HepG2 (cell line): ENCODE measurements at places on chromosomes 2 and 18.

GRCh38 chr2:232925153-232925820, 55.2 kb downstream of the SNORC start:
- DNase-seq = no peak

- peak; percentile 62 for DNase-seq
Measured at GRCh38 chr2:146734042-146734820, 1110.6 kb upstream of the ACVR2A start.

DNA sequence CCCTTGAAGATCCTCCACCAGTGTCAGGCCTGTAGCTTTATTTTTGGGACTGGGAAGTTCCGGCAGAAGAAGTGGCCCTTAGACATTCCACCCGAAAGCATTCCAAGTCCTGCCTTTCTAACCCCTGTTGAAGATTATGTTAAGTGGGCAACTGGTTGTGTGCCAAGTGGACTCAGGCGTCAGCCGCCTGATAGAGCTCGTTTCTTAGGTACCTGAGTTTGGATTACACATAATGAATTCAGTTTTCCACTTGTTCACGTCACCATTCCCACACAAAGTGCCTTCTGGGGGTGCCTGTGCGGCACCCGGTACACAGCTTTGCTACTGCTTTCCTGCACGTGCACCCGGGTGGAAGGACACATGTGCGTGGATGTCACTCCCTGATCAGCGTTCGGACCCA, 156.5 kb downstream of the PTGR3 start:
- no peak for DNase-seq

- DNase-seq = no peak
Measured at GRCh38 chr2:109497911-109498870, 115.6 kb downstream of the SEPTIN10 start.

GRCh38 chr2:136034629-136035028, 49.2 kb upstream of the DARS1 start:
- DNase-seq = no peak

GRCh38 chr2:143029141-143029540, 100.1 kb upstream of the ARHGAP15 start:
- no peak for DNase-seq

DNA sequence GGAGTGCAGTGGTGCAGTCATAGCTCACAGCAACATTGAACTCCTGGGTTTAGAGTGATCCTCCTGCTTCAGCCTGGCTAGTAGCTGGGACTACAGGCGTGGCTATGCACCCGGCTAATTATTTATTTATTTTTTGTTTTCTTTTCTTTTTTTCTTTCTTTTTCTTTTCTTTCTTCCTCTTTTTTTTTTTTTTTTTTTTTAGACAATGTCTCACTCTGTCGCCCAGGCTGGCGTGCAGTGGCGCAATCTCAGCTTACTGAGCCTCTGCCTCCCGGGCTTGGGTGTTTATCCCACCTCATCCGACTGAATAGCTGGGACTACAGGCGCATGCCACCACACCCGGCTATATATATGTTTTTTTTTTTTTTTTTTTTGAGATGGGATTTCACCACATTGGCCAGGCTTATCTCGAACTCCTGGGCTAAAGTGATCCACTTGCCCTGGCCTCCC, 1.4 kb upstream of the ANXA4 start:
- peak; percentile 72 for DNase-seq

- no peak for DNase-seq
Measured at GRCh38 chr2:191065785-191066184, 51.8 kb upstream of the STAT1 start.

DNA sequence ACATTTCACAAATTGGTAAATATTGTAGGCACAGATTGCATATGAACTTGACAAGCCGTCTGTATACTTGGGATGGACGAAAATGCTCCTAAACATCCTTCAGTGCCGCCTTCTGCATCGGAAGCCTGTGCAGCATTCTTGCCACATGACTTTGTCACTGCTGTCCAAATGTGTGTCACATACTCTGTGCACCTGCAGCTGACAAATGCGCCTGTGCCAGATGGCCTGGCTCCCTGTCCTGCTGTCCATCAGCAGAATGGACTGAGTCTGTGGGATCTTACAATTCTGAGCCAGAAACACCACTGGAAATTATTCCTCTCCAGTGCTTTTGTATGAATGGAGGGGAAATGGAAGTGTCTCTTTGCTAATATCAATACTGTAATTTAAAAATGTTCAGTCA, 89.9 kb downstream of the DCDC2C start:
- DNase-seq = no peak

- no peak for DNase-seq
Measured at GRCh38 chr2:128787616-128788015, 468.9 kb upstream of the HS6ST1 start.

GRCh38 chr18:59005262-59005661, 134.4 kb upstream of the SEC11C start:
- no peak for DNase-seq

GRCh38 chr2:231640241-231640640, 47.6 kb downstream of the TEX44 start:
- no peak for DNase-seq

DNA sequence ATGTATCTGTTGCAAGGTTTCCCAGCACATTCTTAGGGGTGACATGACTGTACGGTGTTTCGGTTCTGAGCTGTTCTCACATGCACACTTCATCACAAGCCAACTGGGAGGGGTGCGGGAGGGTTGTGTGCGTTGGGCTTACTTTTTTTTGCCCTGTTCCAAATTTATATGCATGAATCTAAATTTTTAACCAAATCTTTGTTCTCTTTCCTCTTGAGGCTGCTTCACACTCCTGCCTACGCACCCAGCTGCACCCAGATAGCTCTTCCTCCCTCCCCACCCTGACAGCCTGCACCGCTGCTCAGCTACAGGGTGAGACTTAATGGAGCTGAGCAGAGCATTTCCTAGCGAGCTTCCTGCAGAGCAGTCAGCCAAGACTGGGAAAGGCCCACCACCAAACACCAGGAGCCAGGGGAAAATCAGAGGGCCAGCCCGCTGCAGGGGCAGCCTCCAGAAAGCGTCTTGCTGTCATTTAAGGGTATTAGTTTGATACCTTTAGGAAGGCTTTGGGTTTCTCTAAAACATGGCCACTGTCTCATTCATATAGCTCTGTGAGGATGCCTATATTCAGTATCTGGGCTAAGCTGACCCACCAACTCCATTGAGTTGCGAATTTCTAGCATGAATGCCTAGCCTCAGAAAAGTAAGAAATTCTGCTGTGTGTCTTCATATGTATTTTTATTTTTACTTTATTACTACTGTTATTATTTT, 84.5 kb downstream of the POU3F3 start:
- DNase-seq = no peak

DNA sequence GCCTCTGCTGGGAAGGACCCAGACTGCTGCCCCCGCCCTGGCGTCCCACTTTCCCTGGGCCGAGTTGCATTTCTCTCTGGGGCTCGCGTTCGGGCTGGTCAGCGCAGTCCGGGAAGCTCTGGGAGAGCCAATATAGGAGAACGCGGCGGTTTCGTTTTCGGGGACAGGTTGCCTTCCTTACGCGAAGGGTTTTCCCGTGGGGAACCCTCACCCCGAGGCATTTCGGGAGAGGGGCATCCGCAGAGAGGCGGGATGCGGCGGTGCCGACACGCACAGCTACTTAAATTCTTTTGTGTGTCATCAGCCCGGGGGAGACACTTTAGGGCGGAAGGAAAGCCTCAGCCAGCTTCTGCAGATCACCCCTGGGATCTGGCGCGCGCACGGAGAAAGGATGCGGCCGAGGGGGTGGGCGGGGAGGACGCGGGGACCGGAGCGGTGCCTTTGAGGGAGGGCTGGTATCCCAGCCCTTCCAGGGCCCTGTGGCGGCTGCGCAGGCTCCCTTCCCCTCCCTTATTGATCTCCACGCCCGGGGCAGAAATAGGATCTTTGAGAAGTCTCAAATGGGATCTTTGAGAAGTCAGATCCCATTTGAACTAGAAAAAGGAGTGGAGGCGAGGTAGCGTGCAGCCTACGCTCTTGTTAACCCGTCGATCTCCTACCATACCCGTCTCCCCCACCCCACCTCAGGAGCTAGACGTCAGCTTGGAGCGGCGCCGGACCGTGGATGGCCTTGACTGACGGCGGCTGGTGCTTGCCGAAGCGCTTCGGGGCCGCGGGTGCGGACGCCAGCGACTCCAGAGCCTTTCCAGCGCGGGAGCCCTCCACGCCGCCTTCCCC, 1.2 kb downstream of the GATA6 start:
- DNase-seq = peak; percentile 13

DNA sequence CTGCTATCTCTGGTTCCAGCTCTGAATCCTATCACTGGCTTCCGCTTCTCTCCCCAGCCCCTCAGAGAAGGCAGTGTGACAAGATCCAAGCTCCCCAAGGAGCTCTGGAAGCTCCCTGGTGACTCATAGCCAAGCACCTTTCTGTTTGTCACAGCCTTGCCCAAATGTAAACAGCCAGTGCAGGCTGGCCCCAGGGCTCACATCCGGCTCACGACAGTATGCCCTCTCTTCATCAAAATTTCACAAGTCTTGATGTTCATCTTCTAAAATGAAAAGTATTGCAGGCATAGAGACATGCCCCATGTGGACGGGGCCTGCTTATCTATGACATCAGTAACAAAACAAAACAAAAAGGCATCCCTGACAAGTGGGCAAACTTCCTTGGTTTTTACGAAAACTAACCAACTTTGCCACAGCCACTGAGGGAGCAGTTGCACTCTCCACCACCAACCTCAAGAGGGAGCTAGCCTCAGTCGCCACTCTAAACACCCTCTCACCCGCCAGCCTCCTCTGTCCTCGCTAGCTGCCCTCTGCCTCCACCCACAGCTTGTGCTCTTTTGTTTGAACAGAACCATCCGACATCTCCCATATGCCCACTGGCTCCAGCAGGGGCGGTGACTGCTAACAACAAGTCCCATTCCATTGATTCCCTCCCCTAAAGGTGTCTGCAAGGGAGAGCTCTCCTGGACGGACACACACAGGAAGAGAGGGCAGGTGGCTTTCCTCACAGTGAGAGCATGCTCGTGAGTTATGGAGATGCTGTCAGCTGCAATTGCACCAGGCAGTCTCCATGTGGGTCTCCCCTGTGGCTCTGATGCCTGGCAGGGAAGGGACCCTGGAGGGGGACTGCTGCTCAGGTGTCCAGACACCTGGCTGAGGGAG, 71.0 kb upstream of the DAPL1 start:
- DNase-seq = peak; percentile 63

DNA sequence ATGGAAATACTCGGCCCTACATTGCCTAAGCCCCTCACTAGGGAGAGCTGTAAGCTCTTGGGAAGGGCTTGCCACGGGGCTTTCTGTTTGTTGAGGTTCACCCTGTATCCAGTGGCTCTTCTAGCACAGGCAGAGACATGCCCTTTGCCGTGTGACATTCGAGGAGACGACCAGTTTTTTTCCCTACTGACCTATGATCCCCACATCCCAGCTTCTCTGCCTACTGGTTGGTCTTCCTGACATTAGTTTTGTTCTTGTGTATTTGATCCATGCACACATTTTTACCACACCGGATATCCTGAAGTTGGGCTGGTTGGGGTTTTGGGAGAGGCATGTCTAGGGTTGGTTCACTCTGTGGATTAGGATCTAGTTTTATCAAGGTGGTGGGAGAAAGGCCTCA, 69.3 kb downstream of the NPAS2 start:
- no peak for DNase-seq

DNA sequence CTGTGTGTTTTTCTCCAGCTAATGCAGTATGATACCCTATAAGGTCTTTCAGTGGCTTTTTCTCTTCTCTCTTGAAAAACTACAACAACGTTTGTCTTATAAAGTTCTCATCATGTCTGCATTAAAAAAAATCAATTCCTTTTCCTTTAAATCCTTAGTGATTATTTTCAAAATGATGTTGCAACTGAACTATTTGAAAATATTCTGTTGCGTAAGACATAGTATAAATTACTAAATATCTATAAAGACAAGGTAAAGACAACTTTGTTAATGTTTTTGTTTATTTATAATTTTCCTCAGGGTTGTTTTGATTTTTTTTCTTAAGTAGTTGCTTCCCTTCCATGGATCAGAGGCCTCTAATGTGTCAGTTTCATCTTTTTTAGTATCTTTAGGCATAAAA, 21.2 kb downstream of the PARD3B start:
- DNase-seq = no peak

- no peak for DNase-seq
Measured at GRCh38 chr2:25639131-25639530, 34.2 kb downstream of the DTNB start.

DNA sequence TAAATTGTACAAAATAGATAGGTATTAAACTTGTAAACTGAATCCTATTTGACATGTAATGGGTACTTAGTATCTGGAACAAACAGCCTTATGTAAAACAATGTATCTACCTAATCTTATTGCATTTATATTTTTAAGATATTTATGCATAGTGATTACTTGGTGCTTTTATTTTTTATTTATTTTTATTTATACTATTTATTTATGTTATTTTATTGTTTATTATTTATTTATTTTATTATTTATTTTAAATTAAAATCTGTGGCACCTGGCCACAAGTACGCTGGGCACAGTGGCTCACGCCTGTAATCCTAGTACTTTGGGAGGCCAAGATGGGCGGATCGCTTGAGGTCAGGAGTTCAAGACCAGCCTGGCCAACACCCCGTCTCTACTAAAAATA, 26.9 kb downstream of the MRO start:
- no peak for DNase-seq

DNA sequence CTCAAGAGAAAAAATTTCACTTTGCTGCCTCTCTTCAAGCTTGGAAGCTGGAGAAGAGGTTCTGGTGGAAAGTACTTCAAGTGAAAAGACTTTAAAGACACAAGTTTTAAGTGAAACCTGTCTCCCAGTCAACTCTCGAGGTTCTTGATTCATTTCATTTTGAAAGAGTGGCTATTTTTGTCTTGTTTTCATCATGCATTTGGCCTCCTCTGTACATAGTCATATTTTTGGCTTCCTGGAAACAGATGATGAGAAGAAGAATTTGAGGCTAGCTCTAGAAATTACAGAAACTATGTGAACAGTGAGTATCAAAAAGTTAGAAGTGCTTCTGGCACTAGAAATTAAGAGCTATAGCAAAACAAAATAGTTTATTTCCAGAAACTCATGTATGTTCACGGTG, 124.8 kb downstream of the DTNA start:
- DNase-seq = no peak

- no peak for DNase-seq
Measured at GRCh38 chr2:221501210-221501882, 70.8 kb downstream of the EPHA4 start.

- no peak for DNase-seq
Measured at GRCh38 chr2:96642564-96643360, at the start of gene FER1L5. FER1L5 (plus strand) TSS chr2:96642764; CDS start chr2:96642837, 73 bp downstream.

DNA sequence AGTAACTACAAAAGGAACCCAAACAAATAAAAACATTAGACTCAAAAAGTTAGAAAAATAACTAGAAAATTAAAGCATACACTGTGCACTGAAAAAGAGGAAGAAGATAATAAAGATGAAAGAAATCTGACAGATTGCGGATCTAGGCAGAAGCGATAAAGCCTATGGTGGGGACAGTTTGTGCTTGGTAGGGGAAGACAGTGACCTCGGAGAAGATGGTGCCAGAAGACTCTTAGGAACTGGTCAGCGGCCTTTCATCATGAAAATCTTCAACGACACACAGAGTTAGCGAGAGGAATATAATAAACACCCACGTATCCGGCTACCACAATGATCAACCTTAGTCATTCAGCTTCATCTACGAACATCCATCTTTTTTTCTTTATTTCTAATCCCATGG, 180.5 kb downstream of the HDAC4 start:
- DNase-seq = no peak
